Right lobe of liver (tissue), 6 donors: ENCODE measurements at places on chromosomes 2 and 18.

DNA sequence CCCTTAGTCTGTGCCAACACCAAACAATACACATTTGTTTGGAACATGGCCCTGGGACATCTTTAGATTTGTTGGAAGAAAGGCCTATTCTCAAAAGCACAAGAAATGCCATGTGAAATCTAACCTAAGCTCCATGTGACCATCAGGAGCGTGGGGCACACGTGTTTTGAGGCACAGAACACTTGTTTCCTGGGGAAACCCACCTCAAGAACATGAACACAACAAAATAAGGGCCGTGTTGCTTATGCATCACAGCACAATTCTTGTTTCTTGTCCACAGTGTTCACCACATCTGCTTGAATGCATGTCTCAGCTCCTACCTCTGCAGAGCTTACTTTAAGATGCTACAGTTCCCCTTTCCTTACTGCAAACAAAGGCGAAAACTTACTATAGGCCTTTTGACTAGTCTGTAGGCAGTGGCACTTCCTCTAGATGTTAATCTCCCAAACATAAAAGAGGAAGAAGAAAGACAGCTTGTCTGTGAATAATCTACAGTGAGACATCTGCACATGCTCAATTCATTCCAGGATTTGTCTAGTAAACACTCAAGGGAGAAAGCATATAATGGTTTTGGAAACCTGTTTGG is 165.0 kb downstream of the ANKRD44 start:
- DNase-seq: no peak

DNA sequence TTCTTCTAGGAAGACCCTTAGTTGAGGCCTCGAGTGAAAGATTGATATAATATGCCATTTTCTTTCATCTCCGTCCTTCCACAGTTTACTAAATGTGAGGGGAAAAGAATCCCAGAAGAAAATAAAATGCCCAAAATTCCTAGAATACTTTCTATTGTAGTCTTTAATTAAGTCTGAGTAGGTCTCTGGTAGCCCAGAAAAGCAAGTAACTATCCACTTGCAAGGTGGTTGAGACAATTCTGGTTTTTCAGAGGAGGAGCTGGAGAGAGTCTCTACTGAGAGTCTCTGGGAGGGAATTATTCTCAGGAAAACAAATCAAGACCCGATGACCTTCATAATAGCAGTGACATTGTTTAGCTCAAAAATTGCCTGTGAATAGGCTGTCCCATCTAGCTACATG is 63.9 kb upstream of the TTC39C start:
- no peak for DNase-seq

DNA sequence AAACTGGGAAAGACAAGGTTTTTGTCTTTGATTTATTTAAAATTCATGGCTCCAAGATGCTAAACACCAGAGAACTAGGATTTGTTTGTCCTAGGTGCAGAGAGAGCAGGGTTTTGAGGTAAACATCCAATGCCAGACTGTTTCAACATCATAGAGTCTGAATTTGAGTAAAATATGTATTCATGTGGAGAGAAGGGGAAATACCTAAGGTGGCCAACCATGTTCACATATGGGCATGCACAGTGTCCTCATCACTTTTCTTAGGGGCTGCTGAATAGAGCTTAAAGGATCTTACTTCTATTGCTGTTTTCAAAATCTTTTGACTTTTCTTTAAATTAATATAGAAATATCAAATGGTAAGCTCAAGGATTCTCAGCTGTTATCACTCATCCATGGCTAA is 287.0 kb upstream of the CCDC68 start:
- no peak for DNase-seq

- DNase-seq: no peak
These were observed 101.7 kb upstream of the NOSTRIN start for GRCh38 chr2:168700615-168701245.

DNA sequence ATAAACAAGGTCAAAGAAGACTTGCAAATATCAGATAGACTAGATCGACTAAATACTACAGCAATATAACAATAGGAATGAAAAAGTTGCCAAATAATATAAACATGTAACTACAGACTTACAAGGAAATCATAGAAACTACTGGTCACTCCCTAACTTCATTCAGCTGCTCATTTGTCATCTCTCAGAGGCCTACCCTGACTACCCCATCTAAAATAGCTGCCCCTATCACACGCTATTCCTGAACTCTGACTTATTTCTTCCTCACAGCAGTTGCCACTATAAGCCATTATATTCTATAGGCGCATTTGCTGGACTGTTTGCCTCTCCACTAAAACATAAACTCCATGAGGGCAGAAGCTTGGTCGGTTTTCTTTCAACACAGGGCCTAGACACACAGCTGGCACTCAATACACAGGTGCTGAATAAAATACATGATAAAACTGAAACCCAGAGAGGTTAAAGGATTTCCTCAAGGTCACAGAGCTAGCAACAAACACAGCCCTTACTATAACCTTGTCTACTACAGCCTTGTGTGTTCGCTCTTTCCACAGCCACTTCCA is 1.8 kb downstream of the STRN start:
- no peak for DNase-seq

DNA sequence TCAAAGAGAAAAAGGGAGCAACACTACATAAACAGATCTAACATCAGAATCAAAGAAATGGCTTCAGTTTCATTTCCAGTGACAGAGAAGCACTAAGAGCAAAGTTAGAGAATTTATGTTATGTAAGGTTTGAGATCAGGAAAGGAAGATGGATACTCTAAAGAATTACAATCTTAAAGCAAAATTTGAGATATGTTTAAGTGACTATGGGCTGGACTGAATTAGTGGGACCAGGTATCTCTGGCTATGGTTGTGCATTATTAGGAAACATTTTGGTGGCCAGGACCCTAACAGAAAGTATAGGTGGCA is 208.2 kb downstream of the CCDC178 start:
- DNase-seq: no peak

GRCh38 chr2:46812361-46813019 is 103.1 kb downstream of the MCFD2 start:
- DNase-seq: no peak

GRCh38 chr18:70522183-70522680 is 233.4 kb downstream of the SOCS6 start:
- no peak for DNase-seq

GRCh38 chr2:1026141-1026540 is 75.5 kb downstream of the SNTG2 start:
- no peak for DNase-seq

- no peak for DNase-seq
These were observed 254.4 kb upstream of the ETAA1 start for GRCh38 chr2:67142741-67143140.

DNA sequence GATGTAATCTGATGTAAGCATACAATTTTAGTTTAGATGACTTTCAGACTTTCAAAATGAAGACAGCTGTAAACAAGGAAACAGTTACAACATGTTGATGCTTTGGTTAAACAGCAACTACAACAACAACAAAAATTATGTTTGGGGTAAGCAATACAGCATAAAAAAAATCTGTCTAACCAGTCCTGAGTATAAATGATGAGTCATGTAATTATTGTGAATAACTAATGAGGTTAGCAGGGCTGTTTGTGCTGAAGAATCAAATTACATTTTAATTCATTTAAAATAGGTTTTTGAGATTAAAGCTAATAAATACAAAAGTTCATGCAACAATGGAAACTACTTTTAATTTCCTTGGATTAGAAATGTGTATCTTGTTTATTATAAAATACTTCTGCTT is 266.9 kb downstream of the LRP1B start:
- no peak for DNase-seq

DNA sequence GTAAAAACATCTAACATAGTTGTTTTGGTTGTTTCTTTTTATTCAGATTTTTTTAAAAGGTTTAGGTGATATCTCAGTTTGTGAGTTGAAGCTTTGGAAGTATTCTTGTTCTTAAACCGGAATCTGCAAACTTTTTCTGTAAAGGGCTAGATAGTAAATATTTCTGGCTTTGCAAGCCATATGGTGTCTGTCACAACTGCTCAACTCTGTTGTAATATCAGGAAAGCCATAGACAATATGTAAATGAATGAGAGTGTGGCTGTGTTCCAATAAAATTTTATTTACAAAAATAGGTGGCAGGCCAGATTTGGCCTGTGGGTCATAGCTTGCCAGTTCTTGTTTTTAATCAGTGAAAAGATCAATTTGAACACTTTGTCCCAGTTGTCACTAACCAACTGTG is 134.1 kb downstream of the CNTNAP5 start:
- DNase-seq: no peak

GRCh38 chr2:172147944-172148650 is 45.4 kb upstream of the DLX2 start:
- DNase-seq: no peak

DNA sequence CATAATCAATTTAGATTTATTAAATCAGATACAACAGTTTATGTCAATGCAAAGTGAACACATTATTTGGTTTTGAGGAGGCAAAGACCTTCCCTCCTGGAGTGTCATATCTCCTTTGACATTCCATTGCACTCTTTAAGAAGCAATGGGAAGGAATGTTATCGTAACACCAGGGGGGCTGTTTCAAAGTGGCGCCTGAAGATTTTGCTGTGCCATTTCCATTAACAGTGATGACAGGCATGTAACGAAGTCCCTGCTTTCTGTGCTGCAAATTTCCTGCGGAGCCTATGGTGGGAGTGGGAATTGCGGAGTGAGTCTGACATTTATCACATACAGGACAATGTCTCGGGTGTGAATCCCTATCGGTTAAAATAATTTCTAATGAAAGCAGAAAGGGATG is 499.6 kb upstream of the RAB6C start:
- no peak for DNase-seq

GRCh38 chr2:16215902-16216557 is 275.7 kb downstream of the MYCN start:
- no peak for DNase-seq

DNA sequence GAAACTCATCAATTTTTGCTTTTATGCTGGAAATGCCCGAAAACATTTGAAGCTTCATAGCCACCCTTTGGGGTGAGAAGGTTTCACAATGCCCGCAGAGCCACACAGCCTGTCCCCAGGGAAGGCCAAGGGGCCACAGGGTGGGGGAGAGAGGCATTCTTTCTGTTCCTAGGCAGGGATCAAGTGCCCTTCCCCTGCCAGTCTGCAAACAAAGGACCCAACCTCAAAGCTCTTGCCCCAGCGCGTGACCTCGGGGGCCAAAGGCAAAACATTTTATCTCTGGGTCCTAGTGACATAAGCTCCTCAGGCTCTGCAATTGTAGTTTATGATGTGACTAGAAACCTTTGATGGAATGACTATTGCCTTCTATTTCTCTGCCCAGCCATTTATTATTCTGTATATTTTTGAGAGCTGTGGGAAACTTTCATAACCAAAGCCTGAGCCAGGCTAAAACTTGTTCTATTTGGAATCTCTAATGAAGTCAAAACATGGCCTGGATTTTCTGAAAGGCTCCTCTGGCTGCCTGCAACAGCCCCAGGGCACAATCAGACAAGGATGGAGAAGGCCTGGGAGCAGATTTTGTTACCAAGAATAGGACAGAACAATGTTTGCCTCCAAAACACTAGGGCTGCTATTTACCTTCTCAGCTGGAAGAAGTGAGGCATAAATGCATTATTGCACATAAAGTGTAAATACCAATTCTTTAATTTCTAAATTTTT is 137.2 kb upstream of the KCTD1 start:
- no peak for DNase-seq

DNA sequence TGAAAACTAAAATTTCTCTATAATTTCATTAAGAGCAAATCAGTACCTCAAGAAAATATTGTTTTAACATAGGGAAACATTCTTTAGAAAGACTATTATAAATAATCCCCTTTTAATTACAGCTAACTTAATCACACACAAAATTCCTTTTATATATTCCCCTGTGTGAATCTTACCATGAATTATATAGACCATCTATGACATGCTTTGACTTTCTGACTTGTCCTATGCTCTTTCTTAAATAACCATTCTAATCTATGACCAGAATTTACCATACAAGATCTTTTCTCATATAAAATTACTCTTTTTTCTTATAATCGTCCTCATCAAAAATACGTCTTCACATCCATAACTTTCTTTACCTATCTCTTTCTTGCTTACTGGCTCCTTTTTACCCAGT is 824.2 kb upstream of the FAM98A start:
- no peak for DNase-seq

- no peak for DNase-seq
These were observed 5.1 kb upstream of the ASIC4 start for GRCh38 chr2:219508971-219509779.

GRCh38 chr2:241822264-241822623 is 13.3 kb downstream of the NEU4 start:
- no peak for DNase-seq

DNA sequence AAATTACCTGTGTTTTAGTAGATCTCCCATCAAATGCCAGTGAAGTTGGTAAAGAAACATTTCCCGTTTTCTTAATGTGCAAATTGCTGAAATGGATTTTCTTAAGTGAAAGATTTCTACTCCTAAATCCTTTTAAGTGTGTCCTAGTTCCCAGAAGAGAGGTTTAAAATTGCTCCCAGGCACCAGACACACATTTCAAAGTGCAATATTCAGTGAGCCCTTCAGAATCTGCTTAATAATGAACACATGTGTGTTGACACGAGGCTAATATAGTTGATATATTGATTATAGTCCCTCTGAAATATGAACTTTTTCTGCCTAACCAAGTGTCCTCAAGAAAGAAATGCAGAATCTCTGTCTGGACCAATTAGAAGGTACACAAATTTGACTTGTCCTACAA is 861.7 kb upstream of the CNTNAP5 start:
- no peak for DNase-seq

GRCh38 chr2:172340394-172340793 is 87.0 kb upstream of the ITGA6 start:
- no peak for DNase-seq

DNA sequence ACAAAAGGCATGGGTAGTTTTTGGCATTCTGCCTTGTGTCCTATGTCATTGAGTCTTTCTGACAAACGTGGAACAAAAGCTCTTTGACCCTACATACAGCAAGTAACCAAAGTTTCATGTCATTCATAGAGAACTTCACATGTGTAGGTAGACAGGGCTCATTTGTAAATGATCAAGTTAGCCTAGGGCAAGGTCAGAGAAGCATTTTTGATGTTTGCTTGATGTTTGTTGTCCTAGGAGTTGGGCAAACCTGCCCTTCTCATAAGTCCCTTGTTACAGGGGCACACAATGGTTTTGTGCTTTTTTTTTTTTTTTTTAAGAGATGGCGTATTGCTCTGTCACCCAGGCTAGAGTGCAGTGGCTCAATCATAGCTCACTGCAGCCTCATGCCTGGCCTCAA is 83.3 kb upstream of the FAM136A start:
- no peak for DNase-seq

DNA sequence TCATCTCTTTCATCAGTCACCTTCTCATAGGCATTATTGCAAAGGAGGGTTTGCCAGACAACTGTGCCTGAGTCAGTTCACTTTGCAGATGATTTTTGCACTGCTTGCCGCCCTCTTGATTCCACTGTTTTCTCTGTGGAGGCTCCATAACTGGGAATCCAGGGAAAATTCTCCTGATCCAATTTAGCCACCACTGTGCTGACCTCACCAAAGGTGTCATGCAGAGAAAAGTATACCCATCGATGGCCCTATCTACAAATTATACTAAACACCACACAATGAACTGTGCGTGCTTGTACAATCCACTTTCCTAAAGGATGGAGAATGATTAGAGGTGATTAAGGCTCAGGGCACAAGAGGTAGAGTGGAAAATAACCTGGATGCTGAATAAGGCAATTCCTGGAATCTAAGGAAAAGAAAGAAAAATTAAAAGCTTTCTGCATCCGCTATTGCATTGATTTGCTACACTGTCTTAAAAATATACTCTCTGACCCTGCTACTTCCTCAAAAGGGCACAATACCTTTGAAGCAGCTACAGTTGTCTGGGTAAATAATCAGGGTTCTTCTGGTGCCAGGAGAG is 409.4 kb downstream of the RIT2 start:
- no peak for DNase-seq
